ENCODE measurements at places on chromosomes 13 and 19.

DNA sequence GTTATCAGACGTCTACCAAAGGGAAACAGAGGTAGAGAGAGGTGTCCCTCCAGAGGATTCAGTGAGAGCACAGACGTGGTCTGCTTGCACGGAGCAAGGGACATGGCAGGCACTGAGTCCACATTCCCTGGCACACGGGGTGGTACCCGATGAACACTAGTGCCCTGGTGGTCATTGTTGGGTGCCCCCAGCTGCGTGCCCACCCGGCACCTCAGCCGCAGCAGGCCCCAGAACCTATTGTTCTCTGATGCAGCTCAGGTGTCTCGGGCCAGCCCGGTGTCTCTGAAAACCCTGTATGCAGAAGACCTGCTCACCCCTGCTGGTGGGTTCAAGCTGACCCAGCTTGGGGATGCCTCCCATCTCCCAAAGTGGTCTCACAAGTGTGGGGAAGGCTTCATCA, 11.9 kb downstream of the SUGP1 start:
- no peak for DNase-seq

GRCh38 chr19:7883796-7884570, 4.3 kb upstream of the LRRC8E start:
- DNase-seq, result no peak

DNA sequence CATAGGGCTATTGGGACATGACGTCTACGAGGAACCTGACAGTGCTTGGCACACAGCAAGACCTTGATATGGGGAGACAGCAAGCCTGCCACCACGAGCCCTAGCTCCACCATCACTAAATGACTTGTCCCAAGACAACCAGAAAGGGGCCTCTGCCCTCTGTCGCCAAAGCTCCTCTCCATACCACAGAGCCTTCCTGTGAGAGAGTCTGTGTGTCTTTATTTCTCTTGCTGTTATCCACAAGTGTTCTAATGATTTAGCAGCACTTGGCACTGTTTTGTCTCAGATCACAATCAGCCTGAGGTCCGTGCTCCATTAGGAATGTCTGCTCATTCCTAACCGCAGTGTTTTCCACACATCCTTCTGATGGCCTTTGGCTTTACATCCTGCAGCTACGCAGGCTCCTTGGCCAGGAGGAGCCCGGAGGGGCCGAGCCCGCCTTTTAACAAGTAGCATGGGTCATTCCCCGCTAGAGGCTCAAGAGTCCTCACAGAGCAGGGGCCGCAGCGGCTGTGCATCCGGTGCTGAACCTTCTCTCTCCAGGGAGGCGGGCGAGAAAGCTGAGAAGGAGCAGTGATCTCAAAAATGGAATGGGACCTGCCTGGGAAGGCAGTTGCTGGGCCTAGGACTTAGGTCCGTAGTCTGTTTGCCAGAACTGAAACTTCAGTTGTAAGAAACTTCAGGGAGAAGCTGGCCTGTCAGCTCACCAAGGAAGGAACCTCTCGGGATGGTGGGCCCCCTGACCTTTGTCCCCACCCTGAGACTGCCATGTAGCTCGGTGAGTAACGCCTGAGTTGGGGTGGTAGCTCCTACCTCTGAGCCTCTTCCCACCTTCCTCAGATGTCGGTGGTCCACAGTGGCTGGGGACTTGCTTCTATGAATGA, 61.1 kb upstream of the HMGB1 start:
- no peak for DNase-seq

- no peak for DNase-seq
Observed at GRCh38 chr19:2477141-2477710, 1.3 kb downstream of the GADD45B start.

- DNase-seq, result no peak
Observed at GRCh38 chr13:112991609-112992008, 22.6 kb downstream of the MCF2L start.

DNA sequence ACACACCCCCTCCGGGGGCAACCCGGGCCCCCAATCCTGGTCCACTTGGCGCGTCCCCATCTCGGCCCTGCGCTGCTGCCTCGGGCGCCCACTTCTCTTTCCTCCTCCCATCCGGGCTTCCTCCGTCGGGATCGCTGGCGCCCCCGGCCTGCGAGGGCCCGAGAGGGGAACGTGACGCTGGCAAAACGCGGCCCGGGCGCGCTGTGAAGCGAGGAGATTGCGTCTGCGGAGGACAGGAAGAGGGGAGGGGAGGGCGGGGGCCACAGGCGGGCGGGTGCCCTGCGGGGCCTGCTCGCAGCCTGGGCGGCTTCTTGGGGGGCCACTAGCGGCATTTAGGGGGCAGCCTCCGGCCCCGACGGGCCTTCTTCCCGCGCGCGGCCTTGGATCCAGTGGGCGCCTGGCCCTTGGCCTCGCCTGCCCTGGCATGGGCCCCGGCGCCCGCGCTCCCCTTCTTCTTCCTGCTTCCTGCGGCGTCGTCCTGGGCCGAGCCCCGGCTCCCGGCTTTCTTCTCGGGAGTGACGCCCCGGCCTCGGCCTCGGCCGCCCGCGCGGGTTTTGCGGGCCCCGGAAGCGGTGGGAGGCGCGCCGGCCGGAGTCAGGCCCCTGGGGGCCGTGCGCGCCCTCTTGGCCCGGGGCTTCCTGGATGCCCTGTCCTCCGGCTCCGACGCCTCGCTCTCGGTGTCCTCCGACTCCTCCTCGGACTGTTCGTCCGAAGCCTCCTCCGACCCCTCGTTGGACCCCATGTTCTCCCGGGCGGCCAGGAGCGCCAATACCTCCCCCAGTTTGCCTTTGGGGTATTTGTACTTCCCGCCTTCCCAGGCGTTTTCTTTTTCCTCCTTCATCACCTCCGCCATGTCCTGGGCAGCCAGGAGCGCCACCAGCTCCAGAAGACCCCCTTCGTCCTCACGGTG, 2.2 kb downstream of the PNMA8B start:
- DNase-seq, result no peak

DNA sequence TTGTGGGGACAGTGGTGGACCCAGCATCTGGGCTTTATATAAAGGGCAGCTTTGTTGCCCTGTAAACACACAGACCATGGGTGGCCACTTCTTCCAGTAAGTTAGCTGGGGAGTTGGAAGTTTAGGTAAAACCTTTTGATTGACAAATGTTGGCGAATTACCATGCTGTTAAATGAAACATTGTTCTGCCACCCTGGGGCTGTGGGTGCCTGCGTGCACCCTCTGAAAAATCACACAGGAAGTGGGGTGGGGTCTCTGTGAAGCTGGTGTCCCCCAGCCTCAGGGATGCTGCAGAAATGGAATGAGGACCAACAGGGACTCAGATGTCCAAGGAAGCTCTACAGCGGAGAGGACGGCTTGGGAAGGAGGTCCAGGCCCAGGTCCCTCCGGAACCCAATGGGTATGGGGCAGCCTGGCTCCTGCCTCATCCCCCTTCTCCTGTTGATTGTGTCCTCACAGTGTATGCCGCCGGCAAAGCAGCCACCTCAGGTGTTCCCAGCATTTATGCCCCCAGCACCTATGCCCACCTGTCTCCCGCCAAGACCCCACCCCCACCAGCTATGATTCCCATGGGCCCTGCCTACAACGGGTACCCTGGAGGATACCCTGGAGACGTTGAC, 2.8 kb upstream of the USF2 start:
- no peak for DNase-seq

DNA sequence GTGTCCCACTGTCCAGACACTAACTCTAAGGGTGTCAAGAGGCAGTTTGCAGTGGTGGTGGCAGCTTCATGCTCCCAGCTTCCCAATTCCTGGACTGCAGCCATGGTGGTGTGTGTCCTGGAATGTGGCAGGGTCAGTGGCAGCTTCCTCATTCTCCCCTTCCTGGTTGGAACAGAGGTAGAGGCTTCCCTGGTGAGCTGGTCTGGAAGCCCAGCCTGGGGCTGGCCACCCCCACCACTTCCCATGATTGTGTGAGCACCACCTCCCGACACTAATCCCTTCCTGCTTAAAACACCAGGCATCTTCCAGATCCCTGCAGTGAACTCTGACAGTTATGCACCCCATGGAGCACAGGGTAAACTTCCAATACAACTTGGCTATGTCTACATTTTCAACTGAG, 134.9 kb downstream of the RAP2A start:
- no peak for DNase-seq

GRCh38 chr19:51293571-51294210, 17.8 kb upstream of the IGLON5 start:
- no peak for DNase-seq

DNA sequence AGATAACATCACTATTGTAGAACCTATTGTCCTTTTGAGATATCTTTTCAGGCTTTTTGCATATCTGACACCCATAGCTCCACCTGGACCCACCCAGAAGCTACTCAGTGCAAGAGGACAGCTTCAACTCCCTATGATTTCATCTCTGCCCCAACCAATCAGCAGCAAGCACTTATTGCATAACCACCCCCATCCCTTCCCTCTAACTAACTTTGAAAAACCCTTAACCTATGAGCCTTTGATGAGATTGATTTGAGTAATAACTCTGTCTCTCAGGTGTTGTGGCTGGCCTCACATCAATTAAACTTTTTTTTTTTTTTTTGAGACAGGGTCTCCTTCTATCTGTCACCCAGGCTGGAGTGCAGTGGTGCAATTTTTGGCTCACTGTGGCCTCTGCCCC, 13.4 kb upstream of the MTRF1 start:
- no peak for DNase-seq

DNA sequence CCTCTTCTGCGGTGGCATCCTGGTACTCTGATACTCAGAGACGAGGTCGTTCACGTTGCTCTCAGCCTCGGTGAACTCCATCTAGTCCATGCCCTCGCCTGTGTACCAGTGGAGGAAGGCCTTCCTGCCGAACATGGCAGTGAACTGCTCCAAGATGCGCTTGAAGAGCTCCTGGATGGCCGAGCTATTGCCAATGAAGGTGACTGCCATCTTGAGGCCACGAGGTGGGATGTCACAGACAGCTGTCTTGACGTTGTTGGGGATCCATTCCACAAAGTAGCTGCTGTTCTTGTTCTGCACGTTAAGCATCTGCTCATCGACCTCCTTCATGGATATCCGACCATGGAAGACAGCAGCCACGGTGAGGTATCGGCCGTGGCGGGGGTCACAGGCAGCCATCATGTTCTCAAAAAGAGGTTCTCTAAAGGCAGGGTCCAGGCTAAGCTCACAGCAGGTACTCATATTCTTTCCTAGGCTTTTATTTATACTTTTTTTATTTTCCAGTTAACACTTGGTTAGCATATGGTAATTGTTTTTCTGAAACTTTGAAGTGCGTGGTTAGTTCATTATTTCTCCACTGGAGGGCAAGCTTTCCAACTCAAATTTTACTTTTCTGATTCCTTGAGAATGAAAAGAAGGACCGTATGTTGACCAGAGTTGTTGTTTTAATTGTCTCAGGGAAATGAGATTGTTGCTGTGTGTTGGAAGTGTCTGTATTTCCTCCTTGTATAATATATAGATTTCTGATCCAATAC, 72.4 kb upstream of the RGCC start:
- no peak for DNase-seq

DNA sequence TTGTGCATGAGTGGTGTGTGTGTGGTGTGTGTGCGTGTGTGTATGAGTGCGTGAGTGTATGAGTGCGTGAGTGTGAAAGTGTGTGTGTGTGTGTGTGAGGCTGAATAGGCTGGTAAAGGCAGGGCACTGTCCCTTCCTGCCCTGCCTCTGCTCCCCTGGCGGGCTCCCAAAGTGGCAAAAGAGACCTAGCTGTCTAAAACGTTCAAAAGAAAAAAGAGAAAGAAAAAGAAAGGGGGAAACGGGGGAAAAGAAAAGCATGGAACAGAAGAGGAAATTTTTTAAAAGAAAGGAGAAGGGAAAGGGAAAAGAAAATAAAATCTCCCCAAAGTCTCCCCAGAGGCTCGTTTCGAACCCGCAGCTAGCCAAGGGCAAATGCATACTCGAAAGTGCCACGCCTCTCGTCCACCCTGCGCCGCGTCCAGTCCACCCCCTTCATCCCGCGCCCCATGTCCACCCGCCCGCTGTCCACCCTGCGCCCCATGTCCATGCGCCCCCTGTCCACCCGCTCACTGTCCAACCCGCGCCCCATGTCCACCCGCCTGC, 37.0 kb upstream of the FLT1 start:
- DNase-seq, result no peak

DNA sequence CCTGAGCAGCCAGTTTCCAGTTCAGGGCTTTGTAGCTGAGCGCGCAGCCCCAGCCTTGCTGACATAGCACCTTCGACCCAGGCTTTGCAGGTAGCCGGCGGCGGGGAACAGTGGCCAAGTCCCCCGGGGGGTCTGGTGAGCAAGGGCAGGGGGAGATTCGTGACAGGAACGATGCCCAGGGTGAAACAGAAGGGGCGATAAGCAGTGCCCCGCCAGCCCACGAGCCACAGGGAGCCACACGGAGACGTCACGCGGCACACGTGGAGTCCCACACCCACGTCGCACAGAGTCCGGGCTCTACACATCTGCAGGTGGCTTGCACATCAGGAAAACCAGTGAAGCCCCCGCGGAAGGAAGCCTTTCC, 127.2 kb downstream of the SOX1 start:
- no peak for DNase-seq

DNA sequence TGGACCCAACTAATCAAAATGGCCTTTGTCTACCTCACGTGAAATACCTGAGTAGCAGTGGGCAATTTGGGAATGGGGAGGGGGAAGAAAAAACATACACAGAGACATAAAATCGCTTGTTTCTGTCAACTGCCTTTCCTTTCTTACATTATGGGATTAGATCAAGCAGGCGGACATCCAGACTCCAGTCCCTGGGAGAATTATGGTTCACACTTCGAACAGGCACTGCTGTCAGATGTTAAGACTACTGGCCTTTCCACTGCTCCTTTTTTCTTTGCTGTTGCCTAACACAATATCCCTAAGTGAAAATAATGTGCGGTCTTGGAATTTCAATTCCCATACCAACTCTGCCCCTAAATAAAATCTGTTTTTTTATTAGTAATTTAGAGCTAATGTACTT, 1719.7 kb upstream of the SLC10A2 start:
- no peak for DNase-seq

DNA sequence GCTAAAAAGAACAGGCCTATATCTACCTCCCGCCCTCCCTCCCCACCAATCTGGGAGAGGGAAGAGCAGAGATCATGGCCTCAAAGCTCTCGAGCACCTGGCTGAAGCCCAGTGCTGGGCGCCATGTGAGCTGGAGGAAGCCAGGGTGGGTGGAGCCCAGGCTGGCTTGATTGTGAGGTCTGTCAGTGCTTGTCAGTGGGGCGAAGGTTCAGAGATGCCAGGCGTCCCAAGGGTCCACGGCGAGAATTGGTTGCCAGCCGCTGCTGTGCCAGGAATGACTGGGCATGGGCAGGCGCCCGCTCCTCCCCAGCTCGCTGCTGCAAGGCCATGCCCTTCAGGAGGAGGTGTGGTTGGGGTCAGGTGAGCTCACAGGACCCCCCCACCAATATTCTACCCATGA, 11.5 kb downstream of the BEST2 start:
- no peak for DNase-seq

Data from thoracic aorta (tissue), 2 donors.